Mammary epithelial cell (primary cell): ENCODE measurements at places on chromosomes 12 and 14.

DNA sequence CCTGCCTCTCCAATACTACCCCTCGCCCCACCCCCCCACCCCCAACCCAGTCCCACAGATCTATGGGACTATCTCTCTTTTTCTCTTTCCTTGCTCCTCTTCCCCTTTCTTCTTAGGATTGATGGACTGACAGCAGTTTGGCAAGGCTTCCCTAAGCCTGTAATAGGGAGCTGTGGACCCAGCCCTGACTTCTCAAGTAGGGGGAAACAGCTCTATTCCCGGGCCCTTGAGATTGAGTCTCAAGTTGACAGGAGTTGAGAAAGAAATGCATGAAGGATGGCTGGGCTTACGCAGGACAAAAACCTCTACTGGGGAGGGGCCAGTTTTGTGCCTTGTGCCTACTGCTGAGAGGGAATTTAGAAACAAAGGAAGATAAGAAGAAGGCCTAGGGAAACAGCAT is 60.4 kb downstream of the SMUG1 start:
- no peak for DNase-seq

- no peak for DNase-seq
Observed at GRCh38 chr12:65926119-65926908, 102.0 kb downstream of the HMGA2 start.

GRCh38 chr12:68416826-68417225 is 84.7 kb upstream of the MDM1 start:
- DNase-seq: peak; percentile 47

GRCh38 chr12:121577443-121578180 is 3.2 kb downstream of the KDM2B start:
- DNase-seq: no peak

GRCh38 chr14:99874306-99874705 is 81.1 kb downstream of the EML1 start:
- DNase-seq: no peak
